ENCODE measurements at places on chromosomes 5 and 9.

GRCh38 chr9:93624977-93625376 is 48.6 kb downstream of the PHF2 start:
- no peak for DNase-seq

DNA sequence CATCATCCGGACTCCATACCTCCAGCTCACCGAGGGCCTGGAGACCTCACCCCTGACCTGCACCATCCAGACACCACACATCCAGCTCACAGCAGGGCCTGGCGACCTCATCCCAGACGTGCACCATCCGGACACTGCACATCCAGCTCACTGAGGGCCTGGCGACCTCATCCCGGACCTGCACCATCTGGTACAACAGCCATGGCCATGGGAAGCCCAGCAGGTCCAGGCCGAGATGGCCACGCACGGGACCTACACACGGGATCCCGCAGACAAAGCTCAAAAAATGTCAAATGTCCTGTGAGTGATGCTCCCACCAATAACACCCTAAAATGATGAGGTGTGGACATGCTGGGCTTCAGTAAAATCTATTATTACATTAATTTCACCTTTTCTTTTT is 9.7 kb downstream of the TERT start:
- no peak for DNase-seq

GRCh38 chr5:95730730-95731570 is at the start of gene RHOBTB3:
Gene RHOBTB3, plus strand, starts transcription at chr5:95731336. Its CDS starts 347 bp downstream, at chr5:95731683.
- DNase-seq: peak; percentile 55

GRCh38 chr9:101449071-101449721 is 13.6 kb upstream of the ALDOB start:
- peak; percentile 16 for DNase-seq

- no peak for DNase-seq
Measured at GRCh38 chr5:89759802-89760201, 649.8 kb downstream of the CETN3 start.

- DNase-seq: no peak
Measured at GRCh38 chr5:54799645-54800044, 185.7 kb downstream of the ESM1 start.

- DNase-seq: no peak
Measured at GRCh38 chr9:90921969-90922368, 120.3 kb downstream of the SYK start.

DNA sequence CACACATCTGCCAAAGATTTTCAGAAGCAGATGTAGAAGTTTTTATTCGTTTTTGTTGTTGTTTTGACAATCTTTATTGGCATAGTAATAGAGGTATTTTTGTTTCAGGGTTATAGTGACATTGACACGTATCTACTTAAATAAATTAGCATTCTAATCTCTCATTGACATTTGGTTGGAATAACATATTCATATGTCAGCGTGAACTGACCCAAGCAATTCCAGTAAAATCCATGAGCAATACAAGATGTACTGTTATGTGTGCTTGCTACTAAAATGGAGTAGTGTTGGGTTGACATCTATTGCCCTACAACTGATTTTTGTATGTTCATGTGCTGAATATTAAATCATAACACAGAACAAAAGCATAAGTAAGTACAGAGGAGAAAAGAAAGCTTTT is 284.4 kb upstream of the SMC2 start:
- DNase-seq: no peak

DNA sequence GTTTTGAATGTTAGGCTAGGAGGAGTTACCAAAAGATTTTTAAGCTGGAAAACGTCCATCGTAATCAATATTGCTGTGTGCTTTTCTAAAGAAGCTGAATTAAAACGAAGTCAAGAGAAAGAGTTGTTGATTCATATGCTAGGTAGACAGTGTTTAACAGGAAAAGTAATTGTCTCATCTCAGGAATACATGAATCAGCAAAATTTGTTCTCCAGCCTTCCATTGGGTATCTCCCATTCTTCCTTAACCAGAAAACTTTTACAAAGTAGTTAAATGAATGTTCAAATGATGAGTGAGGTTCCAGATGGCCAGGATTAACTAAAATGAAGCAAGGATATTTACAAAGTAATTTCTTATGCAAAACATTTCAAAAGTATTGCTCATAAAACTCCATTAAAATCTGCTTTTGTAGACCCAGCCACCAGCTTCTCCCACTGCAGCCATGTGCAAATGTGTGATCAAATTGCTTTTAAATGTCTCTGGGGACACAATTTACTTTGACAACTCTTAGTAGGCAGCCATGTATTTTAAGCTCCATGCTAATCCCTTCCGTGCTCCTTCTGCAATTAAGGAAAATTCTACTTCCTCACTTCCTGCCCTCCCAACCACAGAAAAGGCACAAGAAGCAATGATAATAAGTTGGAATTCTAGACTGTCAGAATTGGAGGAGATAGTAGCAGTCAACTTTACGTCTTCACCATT is 121.2 kb downstream of the HTR4 start:
- no peak for DNase-seq

- DNase-seq: no peak
Measured at GRCh38 chr9:29822458-29822857, 2249.2 kb upstream of the C9orf72 start.

DNA sequence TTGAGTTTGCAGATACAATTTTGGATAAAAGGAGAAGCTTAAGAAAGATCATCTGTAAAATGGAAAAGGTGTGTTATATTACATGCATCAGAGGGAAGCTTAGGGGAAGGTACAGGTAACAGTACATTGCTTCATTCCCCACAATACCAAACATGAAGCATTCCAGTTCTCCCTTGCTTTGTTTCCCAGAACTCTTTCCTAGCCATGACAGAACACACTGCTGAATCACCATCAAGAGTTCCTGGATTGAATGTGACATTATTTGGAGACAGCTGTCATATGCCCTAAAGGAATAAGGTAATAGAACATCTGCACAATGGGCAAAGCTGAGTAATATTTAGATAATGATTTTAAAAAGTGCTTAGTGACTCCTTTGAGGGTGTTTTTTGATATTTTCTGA is 303.5 kb upstream of the ST8SIA4 start:
- DNase-seq: no peak

DNA sequence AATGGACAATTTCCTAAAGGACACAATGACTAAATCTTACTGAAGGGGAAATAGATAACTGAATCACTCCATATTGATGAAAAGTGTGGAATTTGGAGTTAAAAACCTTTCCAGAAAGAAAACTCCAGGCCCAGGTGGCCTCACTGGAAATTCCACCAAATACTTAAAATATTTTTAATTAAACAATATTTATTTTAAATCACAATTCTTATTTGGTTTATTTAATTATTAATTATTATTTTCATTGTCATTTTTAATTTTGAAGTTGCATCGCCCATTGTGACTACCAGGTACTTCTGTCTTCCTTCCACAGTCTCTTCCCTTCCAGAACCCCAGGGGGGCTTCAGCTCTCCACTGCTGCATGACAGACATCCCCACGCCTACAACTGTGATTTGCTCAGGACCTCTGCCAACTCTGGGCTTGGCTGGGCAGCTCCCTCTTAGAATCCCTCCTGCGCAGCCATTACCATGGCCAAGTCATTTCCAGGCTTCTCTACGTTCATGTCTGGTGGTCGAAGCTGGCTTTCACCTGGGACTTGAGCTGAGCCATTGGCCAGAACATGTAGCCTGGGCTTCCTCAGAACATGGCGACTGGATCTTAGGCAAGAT is 16.4 kb upstream of the GADD45G start:
- no peak for DNase-seq

- DNase-seq: peak; percentile 94
Measured at GRCh38 chr5:96855031-96855872, 21.0 kb upstream of the ERAP2 start.

GRCh38 chr5:166916021-166916420 is 1375.4 kb upstream of the WWC1 start:
- no peak for DNase-seq

- no peak for DNase-seq
Measured at GRCh38 chr5:132334812-132335211, 34.7 kb upstream of the SLC22A5 start.

GRCh38 chr5:176438959-176439757 is 9.0 kb upstream of the FAF2 start:
- DNase-seq: no peak

GRCh38 chr9:88772575-88772974 is 218.7 kb upstream of the S1PR3 start:
- no peak for DNase-seq

GRCh38 chr9:77085416-77085815 is 66.0 kb downstream of the FOXB2 start:
- no peak for DNase-seq

- no peak for DNase-seq
Measured at GRCh38 chr5:112025757-112026156, 268.8 kb upstream of the NREP start.

DNA sequence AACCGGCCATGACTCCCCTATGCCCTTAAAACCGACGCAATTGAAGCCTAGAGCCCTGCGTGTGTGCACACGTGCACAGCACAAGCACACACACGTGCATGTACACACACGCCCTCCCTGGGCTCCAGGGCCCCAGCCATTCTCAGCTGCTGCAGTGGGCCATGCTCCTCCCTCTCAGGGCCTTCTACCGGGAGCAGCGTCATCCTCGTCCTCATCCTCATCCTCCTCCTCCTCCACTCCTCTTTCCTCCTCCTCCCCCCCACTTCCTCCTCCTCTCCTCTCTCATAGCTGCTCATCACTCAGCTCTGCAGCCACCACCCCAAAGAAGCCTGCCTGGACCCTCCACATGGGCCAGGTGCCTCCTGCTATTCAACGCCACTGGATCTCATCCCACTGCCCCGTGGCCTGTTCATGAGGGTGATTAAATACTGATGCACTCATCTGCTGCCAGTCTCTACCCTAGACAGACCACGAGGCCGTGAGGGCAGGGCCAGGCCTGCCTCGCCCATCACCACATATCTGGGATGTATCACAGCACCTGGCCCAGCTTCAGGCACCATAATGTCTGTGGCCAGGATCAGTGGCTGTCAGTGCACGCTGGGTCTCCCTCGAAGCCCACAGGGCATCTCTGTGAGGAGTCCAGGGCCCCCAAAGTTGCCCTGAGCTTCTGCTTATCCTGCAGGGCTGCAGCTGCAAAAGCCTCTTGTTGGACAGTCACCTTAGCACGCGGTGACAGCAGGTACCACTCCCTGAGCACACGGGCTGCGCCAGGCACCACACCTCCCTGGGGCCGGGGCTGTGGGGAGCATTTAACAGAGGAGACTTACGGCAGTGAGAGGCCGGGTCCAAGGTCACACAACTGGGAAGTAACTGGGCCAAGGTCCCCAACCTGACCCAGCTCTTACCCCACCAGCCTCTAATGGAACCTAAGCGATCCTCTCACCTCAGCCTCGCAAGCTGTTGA is 9.8 kb downstream of the FAM78A start:
- no peak for DNase-seq

- DNase-seq: peak; percentile 25
Measured at GRCh38 chr5:343461-344401, 22.2 kb downstream of the AHRR start.

GRCh38 chr5:130279386-130279785 is 375.1 kb downstream of the CHSY3 start:
- DNase-seq: no peak

GRCh38 chr5:43603344-43604217 is 601 bp downstream of the NNT start:
- DNase-seq: peak; percentile 80

DNA sequence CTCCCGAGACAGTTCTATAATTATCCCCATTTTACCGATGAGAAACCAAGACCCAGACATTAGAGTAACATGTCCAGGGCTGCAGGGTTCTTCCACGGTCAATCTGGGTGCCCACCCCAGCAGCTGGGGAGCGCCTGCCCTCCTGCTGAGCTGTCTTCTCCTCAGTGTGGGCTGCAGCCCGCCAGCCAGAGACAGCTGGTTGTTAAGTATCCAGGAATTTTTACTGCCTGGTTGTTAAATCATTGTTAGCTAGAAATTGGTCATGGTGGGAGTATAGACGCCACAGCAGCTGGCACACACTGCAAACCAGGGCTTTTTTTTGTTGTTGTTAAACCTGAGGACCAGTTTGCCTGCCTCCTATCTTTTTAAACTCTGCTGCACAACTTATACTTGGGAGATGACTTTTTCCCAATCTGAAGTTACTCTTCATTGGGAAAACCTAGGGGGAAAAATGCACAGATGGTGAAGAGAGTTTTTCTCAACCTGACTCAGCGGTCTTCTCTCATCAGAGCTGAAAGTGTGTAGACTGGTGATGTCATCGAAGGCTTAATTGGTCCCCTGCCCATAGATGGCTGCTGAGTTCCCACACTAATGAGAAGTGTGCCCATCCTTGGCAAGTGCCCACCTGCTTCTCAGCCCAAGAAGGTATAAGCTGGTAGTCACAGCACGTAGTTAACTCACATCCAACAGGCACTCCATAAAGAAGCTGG is 208.6 kb downstream of the DRD1 start:
- DNase-seq: no peak

DNA sequence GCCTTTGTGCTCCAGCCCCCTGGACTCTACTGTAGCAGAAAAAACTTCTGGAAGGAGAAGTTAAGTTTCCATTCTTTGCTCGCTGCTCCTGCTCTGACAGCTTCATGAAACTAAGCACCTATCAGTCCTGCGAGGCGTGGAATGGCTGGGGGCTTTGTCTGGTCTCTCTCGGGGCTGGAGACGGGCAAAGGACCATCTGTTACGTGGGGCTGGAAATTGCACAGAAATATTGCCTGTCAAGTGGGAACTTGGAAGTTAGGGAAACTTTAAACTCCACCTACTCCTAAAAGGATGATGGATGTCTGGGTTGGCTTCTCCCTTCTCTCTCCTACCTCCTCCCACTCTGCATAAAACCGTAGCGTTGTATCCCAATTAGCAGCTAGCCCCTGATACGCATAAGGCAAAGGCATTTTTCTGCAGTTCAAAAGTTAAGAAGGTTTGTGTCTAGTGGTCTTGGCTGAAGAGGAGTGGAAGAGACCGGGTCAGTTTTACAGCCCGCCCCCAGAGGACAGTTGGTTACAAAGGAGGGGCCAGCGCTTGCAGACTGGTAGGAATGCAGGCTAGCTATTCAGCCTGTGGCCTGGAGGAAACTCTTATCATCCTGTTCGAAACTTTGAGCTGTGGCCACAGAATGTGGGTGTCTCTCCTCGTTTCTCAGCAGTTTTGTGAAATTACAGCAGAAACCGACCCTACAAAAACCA is 1.3 kb downstream of the FBXL7 start:
- DNase-seq: no peak

- no peak for DNase-seq
Measured at GRCh38 chr5:123227216-123227615, 138.2 kb downstream of the PRDM6 start.

DNA sequence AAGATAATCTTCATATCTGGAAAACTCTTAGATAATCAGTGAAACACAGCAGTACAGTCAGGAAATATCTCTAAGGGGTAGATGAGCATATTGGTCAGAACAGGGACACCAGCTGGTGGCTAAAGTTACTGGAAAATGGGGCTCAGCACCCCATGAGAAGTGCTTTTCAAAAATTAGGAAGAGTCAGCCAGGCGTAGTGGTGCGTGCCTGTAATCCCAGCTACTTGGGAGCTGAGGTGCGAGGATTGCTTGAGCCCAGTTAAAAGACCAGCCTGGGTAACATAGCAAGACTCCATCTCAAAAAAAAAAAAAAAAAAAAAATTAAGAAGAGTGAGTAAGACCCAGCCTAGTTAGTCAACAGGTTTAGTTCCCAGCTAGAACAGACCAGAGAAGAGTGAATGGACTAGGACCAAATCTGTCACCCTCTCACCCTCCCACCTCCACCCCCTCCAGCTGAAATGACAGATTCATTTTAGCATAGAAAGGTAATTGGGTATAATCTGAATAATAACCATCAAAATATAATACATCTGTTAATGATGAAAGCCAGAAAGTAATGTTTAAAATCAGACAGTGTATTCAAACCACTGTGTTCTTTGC is 120.9 kb downstream of the CDC42SE2 start:
- no peak for DNase-seq
